Ammon's horn (tissue), 1 donor: ENCODE measurements at places on chromosomes 5 and 9.
A peak's percentile ranks its signal among the peaks of the same experiment; 100 is the strongest.

DNA sequence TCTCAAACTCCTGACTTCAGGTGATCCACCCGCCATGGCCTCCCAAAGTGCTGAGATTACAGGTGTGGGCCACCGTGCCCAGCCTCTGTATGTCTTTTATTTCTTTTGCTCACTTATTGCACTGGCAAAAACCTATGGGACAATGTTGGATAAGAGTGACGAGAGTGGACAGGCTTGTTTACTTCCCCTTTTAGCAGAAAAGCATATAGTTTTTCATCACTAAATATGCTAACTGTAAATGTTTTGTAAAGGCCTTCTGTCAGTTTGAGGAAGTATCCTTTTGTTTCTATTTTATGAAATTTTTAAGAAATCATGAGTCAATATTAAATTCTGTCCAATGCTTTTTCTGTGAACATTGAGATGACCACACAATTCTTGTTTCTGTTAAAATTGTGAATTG is 103.3 kb downstream of the AUH start:
- DNase-seq = no peak

DNA sequence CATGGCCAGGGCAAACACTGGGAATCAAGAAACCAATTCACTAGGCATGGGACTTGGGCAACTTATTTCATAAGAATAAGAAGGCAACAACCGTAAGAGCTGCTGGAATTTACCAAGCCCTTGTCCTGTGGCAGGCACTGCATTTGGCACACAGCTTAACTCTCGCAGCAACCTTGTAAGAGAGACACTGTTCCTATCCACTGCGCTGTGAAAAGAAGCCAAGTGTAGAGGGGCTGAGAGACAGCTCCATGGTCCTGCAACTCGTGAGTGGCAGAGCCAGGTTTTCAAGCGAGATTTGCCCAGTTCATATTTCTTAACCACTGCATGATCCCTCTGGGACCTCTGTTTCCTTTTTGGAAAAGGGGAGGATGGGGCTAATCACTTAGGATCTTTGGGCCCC is 129.3 kb upstream of the STC2 start:
- no peak for DNase-seq

DNA sequence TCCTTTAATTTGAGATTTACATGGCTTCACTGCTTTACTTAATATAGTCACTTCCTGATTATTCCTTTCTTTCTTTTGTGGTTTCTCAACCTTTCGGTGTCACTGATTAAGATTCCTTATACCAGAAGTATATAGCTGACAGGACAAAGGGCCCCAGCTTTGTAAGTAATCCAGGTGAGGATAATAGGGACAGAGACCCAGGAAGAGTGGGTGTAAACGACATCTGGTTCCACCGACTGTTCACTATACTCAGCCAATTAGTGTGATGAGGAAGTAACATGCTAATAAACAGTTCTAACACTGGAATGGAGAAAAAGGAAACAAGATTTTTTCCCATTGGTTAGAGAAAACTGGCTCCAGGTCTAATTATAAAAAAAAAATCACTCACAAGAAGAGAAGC is 286.3 kb upstream of the EFNA5 start:
- DNase-seq = no peak

DNA sequence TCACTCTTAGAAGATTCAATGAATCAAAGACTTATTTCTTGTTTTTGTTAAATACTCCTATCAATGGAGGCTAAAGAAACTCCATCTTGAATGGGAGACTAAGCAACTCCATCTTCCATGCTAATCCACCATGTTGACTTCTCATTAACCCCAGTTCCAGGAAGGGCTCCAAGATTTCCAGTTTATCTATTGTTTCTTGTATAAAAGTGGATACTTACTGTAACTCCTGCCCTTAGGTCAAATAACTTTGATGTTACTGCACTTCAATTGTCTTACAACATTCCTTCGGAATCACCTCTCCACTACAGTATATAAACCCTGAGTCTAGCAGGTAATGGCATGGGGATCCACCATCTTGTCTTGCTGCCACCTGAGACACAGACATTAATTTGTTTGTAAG is 63.0 kb downstream of the PUM3 start:
- DNase-seq = no peak

GRCh38 chr5:132764051-132764450 is 13.0 kb downstream of the SEPTIN8 start:
- DNase-seq = no peak

GRCh38 chr5:5497152-5497788 is 74.8 kb downstream of the ICE1 start:
- peak; percentile 88 for DNase-seq
